GM12891 (cell line): ENCODE measurements at places on chromosomes 2 and 18.

GRCh38 chr2:125638345-125638744 lies 1017.6 kb upstream of the GYPC start:
- DNase-seq = no peak

DNA sequence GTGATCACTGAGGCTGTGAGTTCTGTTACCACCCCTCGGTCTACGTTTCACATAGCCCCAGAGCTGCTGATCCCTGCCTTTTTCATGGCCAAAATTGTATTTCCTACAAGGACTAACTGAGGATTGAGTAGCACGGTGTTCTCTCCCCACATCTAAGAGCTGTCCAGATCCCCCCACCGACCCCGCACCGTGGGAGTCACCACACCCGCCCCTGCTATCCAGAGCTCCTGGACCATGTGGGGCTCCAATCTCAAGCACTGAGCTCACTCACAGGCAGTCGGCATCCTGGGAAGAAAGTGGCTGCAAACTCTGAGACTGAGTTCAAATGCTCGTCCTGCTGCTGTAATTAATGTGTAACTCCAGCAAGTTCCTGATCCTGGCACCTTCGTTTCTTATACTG lies 9.7 kb downstream of the SIX2 start:
- no peak for DNase-seq

- no peak for DNase-seq
These were observed 82.8 kb upstream of the CDCA7 start for GRCh38 chr2:173271825-173272224.

GRCh38 chr18:37055137-37055802 lies 226.3 kb downstream of the KIAA1328 start:
- DNase-seq = no peak

DNA sequence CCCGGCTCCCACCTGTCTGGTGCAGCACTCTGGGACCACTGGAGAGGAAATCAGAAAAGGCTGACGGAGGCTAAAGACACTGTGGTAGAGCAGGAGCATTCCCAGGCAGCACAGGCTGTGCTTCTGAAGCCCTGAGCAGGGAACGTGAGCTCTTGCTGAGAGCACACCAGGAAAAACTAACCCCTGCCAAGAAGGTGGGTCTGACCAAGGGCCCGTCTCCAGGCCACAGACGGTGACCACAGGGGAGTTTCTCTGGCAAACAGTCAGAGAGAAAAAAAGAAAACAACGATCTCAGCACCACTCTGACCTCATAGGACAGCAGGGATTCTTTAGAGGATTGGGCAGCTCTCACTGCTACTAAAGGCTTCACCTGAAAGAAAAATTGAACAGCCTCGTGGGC lies 201.4 kb downstream of the AFF3 start:
- no peak for DNase-seq

GRCh38 chr2:174174741-174175140 lies 73.6 kb downstream of the OLA1 start:
- DNase-seq = no peak
